ENCODE measurements at places on chromosomes 7 and 10.

DNA sequence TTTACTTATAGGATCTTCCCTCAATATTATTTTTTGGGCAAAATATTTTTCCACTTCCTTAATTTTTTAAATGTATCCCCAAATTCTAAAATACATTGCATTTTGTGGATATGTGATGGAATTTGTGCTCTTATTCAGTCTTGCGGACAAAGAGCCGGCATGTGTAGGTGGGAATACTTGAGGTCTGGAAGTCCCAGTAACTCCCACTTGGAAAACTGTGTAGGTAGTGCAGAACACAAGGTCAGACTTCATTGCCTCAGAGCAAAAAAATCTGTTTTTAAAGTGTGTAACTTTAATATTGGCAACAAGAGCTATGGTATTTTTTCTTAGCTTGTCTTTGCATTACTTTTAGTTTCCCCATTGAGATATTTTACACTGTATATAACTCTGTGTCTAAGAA is 68.5 kb upstream of the SEMA3A start:
- DNase-seq = no peak

DNA sequence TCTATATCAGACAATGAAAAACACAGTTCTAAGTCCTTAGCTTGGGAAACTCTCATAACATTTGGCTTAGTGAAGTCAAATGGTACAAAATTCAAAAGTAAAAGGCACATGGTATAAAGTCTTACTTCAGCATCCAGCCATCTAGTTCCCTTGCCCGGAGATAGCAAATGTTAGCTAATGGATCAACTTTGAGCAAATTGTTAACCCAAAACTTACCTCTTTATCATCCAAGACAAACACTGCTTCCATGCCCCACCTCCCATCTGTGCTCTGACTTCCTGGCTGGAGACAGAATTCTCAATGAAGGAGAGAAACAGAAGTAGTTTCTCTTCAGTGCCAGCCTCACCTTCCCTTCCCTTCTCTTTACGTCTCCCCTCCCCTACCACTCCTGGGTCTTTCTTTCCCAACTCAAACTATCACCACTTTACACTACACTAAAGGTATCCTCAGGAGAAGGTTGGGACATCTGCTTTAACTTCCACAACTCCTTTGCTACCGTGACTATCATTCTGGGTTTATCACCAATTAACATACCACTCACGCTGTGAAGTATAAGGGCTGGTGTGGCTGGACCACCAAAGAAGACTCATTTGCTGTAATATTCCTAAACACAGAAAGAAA is 21.2 kb upstream of the ZNRF2 start:
- no peak for DNase-seq

- no peak for DNase-seq
Observed at GRCh38 chr7:116706668-116707126, 34.7 kb downstream of the MET start.

- no peak for DNase-seq
Observed at GRCh38 chr10:7956508-7956907, 98.0 kb upstream of the GATA3 start.

- no peak for DNase-seq
Observed at GRCh38 chr7:47284691-47285635, 296.9 kb downstream of the TNS3 start.

- no peak for DNase-seq
Observed at GRCh38 chr10:61810263-61810662, 91.2 kb upstream of the ARID5B start.

DNA sequence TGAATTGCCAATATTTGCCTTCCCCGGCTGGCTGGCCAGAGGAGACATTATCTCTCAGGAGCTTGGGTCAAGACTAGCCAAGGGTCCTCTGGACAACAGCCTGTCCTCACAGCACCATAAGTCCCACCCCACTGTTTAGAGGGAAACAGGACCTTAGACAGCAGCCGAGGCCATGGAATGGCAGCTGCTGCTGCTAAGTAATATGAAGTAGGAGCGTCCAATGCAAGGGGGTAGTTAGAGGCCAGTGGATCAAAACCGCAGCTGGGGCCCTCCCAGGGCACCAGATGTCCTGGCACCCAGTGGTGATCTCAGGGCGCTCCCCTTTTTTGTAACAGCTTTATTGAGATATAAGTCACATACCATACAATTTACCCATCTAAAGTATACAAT is 12.9 kb upstream of the KCP start:
- DNase-seq = no peak

- DNase-seq = peak; percentile 57
Observed at GRCh38 chr10:52779541-52780390, 7.2 kb upstream of the MBL2 start.

DNA sequence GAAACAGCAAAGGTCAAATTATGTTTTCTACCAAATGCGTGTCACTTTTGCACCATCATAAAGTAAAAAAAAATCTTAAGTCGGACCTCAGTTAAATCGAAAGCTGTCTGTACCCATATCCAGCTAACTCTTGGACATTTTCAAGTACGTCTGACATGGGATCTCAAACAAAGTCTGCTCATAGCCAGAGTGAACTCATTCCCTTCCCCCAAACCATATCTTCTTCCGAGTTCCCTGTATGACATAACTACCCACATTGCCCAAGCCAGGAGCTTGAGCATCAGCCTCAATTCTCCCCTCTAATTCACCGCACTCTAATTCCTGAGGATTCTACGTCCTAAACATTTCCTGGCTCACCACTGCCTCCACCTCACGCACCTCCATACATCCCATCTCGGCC is 44.8 kb upstream of the TARP start:
- DNase-seq = no peak

GRCh38 chr7:115805458-115805857 is 225.1 kb downstream of the TFEC start:
- no peak for DNase-seq

- DNase-seq = no peak
Observed at GRCh38 chr10:97356318-97356914, 21.9 kb upstream of the FRAT2 start.

DNA sequence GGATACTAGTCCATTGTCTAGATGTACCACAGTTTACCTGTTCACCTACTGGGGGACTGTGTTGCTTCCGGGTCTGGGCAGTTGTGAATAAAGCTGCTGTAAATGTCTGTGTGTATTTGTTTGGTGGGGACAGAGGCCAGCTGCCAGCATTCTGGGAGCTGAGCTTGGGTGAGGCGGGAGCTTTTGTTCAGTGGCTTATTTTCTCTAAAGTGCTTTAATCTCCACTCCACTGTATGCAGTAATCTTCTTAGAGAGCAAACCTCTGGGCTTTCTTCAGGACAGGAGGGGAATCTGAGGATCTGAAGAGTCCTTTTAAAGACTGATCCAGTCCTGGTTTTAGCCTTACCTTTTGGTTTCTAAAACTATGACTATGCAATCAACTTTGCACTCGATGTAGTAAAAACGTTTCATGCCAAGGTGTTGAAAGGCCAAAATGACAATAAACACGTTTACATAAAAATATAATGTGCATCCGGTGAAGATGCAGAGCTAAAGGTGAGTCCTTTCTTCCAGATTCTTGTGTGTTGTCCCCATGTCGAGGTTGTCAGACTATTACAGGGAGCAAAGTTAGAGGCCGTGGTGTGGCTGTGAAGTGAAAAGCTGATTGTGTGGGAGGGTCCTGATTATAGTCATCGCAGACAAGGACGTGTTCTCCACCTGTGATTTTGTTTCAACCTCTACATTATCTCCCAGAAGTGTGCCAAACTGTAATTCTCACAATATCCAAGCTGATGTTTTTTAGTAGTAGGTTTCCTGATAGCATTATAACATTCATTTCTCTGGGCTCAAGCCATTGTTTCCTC is 279.8 kb downstream of the CAMK1D start:
- no peak for DNase-seq

DNA sequence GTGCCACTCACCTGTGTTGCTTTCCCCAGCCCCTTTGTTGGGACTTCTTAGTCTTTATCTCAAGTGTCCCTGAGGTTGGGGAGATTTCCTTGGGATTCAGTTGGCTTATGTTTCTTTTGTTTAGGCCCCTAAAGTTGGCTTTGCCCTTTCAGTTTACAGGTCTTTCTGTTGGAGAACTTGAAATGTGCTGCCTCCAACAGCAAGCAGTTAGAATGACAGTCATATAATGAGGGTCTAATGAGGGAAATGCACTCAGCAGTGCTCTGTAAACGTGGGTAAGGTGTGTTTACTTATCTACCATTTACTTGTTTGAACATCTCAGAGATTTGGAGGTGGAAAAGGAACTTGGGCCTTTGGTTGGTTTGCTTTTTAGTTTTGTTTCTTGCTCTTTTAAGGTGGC is 191.4 kb upstream of the STK17A start:
- no peak for DNase-seq

DNA sequence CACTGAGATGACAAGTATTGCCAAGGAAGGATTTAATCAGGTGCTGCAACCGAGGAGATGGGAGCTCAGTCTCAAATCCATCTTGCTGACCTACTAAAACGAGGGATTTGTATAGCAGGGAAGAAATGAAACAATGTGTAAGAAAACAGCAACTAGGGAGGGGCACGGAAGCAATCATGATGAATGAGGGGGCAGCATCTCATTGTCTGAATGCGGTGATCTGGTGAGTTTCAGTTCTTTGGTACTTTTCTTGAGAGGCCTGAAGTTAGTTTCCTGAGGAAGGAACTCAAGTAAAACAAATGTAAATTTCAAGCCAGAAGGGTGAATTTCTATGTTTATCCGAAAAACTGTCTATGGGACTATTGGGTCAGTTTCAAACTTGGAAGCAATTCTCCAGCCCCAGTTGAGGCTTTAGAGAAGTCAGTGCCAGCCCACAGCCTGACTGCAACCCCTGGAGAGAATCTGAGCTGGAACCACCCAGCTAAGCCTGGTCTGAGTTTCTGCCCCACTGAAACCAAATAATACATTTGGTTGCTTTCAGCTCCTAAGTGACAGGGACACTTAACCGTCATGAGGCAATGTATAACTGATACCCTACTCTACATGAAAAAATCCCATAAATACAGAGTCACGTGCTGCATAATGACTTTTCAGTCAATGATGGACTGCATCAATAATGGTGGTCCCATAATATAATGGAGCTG is 45.8 kb upstream of the TNS3 start:
- DNase-seq = no peak

- no peak for DNase-seq
Observed at GRCh38 chr10:15122477-15123030, 25.4 kb downstream of the RPP38 start.

GRCh38 chr7:151695951-151696541 is 176.4 kb upstream of the RHEB start:
- no peak for DNase-seq

DNA sequence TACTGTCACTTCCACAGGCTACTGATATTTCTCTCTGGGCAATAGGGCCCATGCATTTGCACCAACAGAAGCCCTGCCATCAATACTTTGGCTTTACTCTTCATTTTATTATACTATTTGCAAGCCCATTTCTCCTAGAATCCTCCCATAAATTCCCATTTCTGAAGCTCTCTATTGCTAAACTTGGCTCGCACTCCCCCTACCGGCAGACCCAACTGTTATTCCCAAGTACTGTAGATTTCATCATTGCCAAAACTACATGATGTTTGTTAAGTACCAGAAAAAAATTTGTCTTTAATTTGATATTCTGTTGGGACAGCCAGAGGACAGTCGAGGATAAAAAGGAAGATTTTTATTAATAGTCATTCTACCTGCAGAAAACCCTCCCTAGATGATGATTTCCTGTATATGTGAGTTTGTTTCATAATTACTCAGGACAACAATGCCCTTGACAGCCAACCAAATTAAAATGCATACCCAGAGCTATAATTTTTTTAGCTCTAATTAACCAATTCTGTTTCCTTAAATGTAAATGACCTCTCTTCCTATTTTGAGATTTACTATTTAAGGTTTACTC is 298.6 kb downstream of the REEP3 start:
- peak; percentile 70 for DNase-seq

- no peak for DNase-seq
Observed at GRCh38 chr7:147541261-147541660, 1049.3 kb upstream of the C7orf33 start.

DNA sequence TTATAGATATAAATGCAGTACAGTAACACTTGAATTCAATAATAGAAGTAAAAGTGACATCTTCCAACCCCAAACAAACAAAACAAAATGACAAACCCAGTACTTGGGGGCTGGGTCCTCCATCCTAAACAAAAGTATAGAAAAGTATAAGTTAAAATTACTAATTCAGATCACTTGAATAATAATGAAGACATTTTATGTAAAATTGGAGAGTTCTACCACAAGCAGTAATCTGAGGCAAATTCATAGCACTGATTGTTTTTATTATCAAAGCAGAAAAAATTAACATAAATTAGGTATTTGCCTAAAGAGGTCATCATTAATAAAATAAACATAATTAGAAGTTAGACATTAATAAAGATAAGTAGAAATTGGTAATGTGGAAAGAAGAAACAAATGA is 81.5 kb downstream of the ITPRID1 start:
- no peak for DNase-seq

DNA sequence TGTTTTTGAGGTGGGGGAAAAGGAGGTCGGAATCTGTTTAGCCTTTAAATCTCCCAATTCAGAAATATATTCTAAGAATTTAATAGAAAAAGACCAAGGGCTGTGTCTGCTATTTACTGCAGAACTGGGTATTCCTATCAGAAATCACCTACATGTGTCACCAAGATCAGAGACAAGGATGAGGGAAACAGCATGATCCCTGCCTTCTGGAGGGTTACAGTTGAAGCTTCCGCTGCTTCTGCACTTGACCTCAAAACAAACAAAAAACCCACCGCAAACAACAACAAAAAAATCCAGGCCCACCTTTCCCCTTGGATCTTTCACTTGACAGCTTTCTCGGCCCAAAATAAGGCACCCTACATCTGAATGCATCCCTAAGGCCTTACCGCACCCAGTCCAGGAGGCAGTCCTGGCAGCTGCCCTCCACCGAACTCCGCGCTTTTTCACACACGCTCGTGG is 750 bp upstream of the CDK14 start:
- DNase-seq = no peak

GRCh38 chr10:29482591-29483431 is 152.0 kb downstream of the SVIL start:
- no peak for DNase-seq

DNA sequence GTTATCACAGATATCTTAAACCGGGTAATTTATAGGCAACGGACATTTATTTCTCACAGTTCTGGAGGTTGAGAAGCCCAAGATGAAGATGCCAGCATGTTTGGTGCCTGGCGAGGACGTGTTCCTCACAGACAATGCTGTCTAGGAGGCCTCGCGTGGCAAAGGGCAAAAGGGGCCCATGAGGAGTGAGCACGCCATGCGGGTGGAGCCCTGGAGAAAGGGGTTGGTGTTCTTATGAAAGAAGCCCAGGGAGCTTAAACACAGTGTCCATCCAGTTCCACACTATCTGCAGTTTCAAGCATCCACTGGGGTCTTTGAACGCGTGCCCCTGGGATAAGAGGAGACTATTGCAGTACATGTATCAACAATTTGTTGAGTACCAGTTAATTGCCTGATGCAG is 51.4 kb downstream of the CXCL12 start:
- no peak for DNase-seq

GRCh38 chr10:130864961-130865818 is 446.3 kb downstream of the TCERG1L start:
- no peak for DNase-seq

GRCh38 chr7:108292541-108292940 is 162.4 kb upstream of the LAMB4 start:
- DNase-seq = no peak

- peak; percentile 82 for DNase-seq
Observed at GRCh38 chr7:143882604-143883078, 19.3 kb downstream of the TCAF1 start.

Measured in heart left ventricle (tissue), 16 donors.